ENCODE measurements at places on chromosomes 16 and 17.

DNA sequence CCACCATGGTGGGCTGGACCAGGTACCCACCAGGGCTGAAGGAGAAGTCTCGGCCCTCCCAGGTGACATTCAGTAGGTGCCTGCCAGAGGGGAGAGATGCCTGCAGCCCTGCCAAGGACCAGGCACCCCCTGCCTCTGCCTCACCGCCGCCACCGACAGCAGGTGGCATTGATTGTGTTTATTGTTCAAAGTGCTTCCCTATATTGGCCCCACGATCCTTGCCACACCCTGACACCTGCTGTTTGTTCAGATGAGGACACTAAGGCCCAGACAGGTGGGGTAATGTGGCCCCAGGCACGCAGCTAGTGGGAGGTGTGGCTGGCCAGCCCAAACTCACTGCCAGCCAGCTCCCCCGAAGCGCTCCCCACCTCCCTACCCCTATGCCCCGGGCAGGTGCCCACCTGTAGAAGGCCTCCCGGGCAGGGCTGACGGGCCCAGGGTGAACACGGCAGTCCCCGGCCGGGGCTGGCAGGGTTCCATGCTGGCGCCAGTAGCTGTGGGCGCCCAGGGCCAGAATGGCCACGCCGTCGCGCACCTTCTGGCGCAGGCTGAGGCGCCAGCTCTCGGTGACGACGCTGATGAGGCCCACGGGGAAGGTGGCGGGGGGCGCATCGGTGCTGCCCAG, 8.0 kb downstream of the GRIN2C start:
- no peak for DNase-seq

- DNase-seq: peak; percentile 37
Observed at GRCh38 chr17:6428207-6428965, 6.5 kb downstream of the AIPL1 start.

- DNase-seq: no peak
Observed at GRCh38 chr17:30958187-30958586, 12.7 kb upstream of the RNF135 start.

DNA sequence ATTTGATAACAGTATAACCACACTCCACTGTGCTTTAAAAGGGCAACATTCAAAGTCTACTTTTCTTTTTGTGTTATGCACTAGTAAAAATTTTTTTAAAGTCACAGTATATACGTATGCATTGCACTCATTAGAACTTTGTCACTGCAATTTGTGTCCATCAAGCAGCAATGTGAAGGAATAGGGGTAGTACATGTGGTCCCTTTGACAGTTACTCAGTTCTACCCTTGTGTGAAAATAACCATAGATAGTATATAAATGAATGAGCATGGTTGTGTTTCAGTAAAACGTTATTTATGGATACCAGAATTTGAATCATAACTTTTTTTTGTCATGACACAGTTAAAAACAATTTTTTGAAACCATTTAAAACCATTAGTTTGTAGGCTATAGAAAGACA, 30.7 kb downstream of the NFATC3 start:
- DNase-seq: no peak

DNA sequence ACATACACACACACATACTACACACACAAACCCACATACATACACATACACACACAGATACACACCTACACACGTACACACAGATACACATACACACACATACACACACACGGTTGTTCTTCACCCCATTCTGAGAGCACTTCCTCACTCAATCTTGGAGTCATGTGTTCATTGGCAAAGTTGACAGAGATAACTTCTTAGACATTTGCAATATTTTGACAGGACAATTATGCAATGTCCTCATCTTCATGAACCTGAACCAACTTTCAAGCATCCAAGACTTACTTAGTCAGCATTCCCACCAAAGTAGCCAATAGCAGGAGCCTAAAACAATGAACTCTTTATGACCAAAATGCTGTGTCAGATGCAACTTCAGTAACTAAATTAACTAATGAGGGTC, 77.1 kb upstream of the DNAH17 start:
- no peak for DNase-seq

- no peak for DNase-seq
Observed at GRCh38 chr16:82152641-82153112, 17.3 kb downstream of the MPHOSPH6 start.
